ENCODE measurements at places on chromosomes 5 and 9. TPM values are rescaled to one million over a fixed set of nuclear protein-coding genes. Genes with fewer than 3 reads are reported as not detected.

The FAM221B gene
- not detected for total RNA-seq

The SPINK4 gene
- total RNA-seq = not detected

The C9 gene
- total RNA-seq = not detected

The CCL21 gene
- 192 TPM for total RNA-seq

The PCDHGC5 gene
- total RNA-seq = 5.6 TPM

The ATP10B gene
- 1.4 TPM for total RNA-seq

The IFNE gene
- total RNA-seq = not detected

The FCN2 gene
- total RNA-seq = not detected

All from sigmoid colon (tissue), 7 donors.